Activated CD8-positive, alpha-beta T cell treated with anti-CD3 and anti-CD28 coated beads, Interleukin-2, amount 10 ng/mL, durations not matched to agents 7 days and 5 days (primary cell): ENCODE measurements at places on chromosomes 16 and 17. TPM values are rescaled to one million over a fixed set of nuclear protein-coding genes. Genes with fewer than 3 reads are reported as not detected.

The LPO gene
- not detected for total RNA-seq

The ADAD2 gene
- 0.18 TPM for total RNA-seq

The ITGA3 gene
- total RNA-seq, result 8.7 TPM

The HYDIN gene
- not detected for total RNA-seq

- no peak for DNase-seq
Measured at GRCh38 chr17:21289175-21289901, 4.8 kb downstream of the MAP2K3 start.

DNA sequence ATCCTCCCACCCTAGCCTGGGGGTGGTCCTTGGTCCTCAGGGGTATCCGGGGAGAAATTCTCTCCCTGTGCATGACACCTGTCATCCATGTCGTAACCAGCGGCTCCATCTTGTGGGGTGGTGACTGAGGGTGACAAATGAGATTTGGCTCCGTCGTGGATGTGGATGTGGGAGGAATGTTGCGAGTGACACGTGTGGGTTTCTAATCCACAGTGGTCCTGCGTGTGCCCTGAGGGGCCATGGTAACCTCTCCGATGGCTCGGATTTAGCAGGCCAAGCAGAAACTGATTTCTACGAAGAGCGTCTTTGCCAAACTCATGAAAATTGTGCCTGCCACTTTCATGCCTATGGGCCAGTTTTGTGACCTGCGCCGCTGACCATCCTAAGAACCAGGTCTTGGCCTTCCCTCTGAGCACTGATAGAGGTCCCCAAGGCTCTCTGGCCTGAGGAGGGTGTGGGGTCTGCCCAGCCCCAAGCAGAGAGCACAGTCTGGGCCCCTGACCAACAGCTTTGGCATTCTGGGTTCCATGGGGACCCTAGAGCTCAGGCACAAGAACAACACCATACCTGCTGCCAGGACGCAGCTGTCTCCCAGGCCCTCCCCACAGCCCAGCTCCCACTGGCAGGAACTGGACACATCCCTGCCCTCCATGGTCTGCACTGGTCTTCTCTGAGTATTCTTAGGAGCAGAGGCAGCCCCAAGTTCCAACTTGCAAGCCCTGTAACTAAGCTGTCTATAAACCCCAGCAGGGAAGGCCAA lies 79.0 kb downstream of the AMFR start:
- DNase-seq, result no peak

DNA sequence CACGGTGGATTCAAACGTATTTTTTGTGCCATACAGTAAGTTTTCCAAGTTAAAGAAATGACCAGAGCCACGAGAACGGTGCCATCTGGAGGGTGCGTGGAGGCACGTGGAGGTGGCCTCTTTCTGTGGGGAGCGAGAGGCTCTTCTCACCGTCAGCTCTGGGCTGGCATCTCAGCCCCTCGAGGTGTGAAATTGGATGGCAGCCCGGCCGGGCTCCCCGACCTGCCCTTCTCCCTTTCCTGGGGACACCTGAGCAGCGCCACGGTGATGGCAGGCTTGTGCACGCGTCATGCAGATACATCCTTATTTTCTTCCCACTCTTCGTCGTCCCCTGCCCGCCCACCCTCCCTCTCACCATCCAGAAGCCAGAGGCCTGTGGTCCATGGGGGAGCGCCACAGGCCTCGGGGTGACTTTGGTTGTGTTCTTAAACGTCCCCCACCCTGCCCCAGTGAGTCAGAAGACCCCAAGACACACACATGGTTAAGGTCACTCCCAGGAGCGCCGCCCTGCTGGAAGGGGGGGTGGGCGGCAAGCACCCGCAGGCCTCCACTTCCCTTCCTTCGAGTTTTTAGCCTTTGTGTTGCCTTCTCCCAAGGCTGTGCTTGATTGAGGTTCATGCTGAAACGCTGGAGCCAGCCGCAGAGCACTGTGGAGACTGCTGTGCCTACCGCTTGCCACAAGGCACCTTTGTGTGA lies 109.4 kb downstream of the BANP start:
- DNase-seq, result no peak

DNA sequence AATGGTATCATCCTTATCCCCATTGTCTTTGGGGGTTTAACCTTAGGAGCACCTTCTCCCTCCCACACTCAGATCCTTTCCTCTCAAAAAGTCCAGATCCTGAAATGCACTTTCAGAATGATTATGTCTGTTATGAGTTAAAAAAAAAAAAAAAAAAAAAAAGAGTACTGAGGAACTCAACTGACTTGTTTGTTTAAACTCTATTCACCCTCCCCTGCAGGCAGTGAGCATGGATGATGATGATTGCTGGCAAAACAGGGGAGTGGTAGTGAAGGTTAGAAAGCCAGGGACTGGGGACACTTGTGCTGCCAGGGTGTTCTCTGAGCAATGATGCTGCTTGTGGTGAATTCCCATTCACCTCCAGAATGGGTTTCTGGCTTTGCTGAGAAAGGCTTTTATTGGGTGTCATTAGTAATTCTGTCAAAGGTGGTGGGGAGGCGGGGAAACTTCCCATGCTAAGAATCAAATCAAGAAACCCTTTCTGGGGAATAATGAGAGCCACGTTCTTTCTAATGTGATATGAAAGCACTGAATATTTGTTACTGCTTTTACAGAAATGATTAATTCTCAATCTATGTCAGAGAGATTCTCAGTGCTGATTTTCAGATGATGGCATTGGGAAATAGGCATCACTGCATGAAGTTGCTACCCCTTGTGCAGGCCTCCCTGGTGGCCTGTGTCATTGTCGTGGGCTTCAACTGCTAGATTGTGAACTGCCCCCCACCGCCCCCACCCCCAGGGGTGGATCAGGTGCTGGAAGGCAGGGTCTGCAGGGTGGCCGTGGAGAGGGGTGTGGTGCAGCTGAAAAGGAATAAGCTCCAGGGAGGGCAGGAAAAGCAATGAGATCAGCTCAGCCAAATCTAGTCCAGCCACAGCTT lies 14.1 kb downstream of the CCL4 start:
- no peak for DNase-seq

DNA sequence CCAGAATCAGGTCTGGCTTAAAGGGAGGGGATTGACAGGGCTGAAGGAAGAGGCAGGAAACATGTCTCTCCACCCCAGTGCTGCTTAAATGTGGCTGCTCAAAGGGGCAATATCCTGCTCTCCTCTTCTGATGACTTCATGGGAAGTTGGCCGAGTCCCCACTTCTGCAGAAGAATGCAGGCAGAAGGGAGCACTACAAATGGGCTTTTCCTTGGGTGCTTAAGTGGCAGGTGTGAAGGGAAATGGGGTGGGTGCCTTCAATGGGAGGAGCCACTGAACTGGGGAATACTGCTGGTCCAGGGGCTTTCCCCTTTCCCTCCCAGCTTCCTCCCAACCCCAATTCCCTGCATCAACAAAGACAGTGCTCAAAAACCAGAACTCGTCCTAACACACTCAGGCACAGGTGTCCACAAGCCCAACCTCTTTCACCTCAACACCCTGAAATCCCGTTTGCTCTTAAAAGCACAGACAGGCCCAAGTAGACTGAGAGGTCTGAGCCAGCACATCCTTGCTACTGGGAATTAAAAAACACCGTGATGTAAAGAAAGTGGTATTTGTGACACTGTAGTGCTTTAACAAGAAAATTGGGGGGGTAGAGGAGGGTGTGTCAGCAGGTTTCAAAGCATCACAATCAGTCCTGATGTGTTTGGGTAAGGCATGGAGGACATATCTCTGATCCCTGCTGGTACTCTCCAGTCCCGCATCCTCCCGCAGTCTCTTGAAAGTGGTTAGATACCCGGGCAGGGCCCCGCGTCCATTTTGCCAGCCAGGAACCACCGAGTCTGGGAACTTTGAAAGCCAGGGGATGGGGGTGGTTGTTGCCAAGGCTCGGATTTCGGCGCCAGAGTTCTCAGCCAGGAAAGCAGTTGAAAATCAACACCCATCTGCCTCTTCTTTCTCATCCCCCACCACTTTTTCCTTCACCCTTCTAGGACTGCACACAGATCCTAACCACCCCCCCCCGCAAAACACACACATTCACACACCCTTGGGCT lies 1.6 kb downstream of the CA10 start:
- no peak for DNase-seq

- DNase-seq, result no peak
Measured at GRCh38 chr17:43779145-43780125, 658 bp upstream of the DUSP3 start.

DNA sequence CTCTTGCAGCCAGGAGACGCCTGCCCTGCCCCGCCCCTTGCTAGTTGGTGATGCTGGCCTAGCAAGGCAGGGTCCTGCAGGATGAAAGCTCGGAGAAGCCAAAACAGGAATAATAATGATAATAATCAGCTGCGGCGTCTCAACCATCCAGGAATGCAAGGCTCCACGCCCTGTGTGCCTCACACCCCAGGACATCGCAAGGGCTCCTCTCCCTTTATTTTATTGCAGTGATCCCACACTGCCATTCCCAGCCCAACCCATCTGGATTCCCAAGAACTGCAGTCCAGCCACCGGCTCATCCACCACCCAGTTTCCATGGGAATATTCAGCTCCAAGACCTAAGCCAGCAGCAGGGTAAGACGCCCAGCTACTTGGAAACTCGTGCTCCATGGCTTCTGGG lies 21.0 kb upstream of the ZNF652 start:
- no peak for DNase-seq

GRCh38 chr17:72307836-72308235 lies 187.0 kb downstream of the SOX9 start:
- no peak for DNase-seq

DNA sequence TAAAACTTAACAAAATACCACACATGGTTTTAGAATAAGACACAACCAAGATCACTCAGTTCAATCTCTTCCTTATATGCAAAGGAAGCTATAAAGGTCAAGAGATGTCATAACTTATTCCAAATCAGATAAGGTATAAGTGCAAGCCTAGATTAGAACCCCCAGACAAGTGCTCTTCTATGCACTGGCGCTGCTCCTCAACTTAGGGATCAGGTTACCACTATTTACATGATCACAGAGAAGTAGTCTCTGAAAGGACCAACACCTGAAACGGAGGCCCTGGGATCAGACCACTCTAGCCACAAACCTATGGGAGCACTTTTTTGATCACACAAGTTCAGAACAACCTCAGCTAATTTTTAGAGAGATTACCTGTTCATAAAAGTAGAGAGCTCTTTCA lies 16.6 kb downstream of the COPS3 start:
- DNase-seq, result no peak

- no peak for DNase-seq
Measured at GRCh38 chr16:48676836-48677235, 66.9 kb upstream of the N4BP1 start.

DNA sequence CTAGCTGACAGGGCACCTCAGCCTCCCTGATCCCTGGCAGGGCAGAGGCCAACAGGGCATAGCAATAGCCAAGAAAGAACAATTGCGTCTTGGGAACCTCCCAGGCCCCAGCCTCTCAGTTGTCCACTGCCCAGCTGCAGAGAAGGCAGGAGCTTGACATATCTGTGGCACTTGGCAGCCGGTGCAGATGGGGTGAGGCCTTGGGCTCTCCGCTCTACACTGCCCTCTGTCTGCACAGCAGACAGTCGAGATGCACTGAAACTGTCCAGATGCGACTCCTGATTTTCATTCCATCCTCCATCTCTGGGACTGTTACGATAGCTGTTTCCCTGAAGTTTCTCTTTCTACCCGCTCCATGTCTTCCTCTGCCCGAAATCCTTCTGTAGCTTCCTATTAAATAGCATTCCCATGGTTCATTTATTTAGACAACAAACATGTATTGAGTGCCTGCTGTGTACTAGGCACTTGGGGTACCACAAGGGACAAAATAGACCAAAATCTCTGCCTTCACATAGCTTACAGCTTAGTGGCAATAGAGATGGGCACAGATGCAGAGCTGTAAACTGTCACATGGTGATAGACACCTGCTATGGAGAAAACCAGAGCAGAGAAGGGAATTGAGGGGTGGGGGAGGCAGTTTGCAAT lies 3.3 kb downstream of the POLR3E start:
- DNase-seq, result peak; percentile 70

DNA sequence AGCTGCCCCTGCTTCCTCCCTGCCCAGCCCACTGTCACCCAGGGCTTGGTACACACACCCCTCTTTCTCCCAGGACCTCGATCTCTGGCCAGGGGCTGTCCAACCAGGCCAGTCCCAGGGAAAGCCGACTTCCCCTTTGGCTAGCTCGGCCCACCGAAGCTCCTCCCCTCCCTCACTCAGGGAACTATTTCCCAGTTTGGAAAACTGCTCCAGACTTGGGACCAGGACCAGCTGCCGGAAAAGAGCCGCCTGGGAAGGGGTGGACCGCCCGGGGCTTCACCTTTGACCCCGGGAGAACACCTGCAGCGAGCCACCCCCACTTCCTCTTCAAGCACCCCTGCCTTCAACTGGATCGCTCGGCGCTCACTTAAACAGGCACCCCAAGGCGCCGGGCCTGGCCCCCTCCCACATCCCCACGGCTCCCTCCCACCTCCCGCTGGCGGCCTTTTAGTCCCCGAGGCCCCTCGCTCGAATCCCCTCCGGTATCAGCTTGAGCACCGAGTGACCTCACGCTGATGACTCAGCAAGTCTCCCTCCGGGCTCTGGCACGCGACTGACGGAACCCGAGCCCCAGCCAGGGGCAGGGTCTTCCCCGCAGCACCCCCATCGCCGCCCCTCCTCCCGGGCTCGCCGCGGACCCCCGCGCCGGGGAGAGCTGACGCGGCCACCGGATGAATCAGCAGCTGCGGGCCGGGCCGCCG lies 934 bp downstream of the MAFG start:
- DNase-seq, result peak; percentile 65

DNA sequence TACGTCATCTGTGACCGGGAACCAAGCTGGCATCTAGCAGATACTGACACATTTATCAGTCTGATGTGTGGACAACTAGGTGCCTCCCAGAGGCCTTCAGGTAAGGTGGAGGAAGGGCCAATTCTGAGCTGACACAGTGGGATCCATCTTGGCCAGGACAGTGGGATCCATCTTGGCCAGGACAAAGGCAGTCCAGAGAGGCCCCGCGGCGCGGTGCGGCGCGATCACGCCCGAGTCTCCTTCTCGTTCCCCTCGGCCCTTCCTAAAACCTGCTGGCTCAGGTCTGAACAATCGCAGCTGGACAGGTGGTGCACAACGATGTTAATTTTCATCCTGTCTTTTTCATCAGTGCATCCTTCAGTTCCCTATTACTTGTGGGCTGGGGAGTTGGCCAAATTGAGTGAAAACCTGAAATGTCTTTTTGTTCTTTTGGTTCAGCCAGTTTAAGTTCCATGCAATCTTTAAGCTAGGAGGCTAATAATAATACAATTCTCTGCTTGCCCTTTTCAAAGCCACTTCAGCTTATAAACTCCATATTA lies 486 bp upstream of the WSB1 start:
- peak; percentile 23 for DNase-seq

- DNase-seq, result peak; percentile 77
Measured at GRCh38 chr17:82300707-82301270, 16.6 kb downstream of the CD7 start.

GRCh38 chr16:8828541-8829165 lies 31.0 kb downstream of the PMM2 start:
- no peak for DNase-seq

GRCh38 chr16:57185446-57185944 lies 344 bp downstream of the PSME3IP1 start:
- DNase-seq, result no peak
